ENCODE measurements at places on chromosomes 5 and 9.

DNA sequence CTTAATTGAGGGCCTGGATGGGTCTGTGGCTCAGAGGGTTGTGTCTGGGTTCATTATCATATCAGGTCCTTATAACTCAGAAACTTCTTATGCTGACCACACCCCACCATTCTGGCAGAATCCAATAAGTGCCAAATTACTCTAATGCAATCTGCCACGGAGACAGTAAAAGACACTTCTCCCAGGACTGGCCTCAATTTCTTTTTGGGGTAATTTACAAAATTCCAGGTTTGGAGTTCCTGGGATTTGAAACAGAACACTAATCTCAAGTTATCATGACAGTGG, 187.8 kb downstream of the GNAQ start:
- no peak for DNase-seq

DNA sequence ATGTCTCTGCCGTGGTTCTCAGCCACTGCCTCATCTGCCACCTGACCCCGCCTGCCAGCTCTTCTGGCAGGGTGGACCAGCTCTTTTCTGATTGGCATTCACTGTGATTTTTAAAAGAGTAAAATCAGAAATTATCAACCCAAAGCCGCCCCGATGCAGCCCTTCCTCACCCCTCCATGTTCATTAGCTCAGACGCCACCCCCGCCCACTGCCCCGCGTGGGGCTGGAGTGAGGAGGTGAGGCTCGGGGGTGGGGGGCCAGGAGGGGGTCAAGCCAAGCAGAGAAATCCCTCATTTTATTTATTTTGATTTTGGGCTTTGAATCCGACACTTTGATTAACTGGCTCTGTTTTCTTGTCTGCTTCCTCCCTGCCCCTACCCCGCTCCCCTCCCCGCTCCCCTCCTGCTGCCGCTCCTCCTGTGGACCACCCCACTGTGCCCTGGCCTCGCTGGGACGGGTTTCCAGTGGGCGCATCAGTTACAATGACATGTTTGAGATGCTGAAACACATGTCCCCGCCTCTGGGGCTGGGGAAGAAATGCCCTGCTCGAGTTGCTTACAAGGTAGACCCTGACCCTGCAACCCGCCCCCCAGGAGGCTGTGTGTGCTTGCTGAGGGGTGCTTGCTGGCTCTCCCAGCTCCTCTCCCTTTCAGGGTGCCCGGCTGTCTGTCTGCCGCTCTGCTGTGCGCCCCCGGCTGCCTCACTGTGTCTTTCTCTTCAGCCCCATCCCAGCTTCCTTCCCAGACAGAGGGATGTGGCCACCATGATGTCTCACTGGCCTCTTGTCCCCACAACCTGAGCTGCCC, 224.9 kb downstream of the CACNA1B start:
- no peak for DNase-seq

- DNase-seq, result no peak
Measured at GRCh38 chr5:138849439-138849838, 25.7 kb downstream of the LRRTM2 start.

DNA sequence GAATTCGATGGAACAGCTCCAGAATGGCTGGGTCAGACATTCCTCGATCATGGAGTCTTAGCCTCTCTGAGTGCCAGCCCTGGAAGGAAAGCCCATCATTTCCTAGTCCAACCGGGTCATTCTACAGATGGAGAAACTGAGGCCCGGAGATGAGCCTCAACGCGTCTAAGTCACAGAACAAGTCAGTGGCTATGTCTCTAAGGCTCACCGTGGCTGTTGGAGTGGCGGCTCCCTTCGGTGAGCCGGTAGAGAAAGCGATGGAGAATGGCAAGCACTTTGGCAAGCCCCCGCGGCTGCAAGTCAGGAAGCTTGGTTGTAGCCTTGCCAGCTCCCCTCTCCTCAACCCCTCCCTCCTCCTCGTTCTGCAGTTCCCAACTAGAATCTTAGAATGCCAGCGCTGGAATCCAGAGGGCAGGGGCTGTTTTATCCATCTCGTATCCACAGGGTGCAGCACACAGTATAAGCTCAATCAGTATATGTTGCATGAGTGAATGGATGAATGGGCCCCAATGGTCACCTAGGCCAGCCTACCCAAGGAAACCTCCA, 438 bp upstream of the ARSI start:
- DNase-seq, result no peak

DNA sequence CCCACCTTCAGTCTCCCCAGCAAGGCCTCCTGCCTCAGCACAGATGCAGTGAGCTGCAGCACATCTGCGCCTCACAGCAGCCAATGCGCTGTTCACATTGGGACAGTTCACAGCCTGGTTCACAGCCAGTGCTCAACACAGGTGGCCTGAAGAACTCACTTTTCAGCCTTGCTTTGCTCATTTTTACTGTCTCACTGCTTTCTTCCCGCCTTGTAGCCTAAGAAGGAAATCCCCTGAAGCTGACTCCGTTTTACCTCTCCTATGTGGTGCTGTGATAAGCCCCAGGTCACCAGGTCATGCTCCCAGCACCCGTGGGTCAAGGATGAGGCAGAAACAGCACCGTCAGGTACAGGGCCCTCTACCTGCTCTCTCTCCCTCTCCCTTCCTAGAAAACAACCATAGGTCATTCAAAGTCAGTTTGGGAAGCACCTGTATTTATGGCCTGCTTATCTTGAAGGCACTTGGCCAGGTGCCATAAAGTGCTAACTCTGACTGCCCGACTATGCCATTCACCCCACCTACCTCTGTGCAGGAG, 1.1 kb downstream of the GCNT4 start:
- DNase-seq, result no peak

GRCh38 chr5:107542831-107543231, 127.9 kb downstream of the EFNA5 start:
- no peak for DNase-seq

DNA sequence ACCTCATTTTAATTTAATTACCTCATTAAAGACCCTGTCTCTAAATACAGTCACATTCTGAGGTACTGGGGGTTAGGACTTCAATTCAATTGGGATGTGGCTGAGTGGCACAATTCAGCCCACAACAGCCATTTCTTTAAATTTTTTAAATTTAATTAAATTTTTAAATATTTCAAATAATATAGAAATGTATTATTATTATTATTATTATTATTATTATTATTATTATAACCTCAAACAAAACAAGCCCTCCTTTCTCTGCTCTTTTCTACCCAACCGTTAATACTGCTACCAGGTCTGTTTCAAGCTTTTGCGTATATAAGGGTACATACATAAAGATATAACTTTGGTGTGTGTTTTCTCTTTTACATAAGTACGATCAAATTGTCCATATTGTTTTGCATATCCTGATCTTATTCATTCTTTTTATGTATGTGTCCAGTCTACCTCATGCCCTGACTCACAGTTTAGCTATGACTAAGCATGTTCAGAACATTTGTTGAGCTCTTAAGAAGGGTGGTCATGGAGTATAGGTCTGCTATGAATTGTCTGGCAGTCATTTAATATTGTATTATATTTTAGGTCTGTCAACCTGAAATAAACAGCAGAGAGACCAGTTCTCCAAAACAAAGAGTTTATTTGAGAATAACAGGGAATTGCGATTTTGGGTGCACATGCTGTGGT, 16.1 kb upstream of the RAB14 start:
- DNase-seq, result no peak

DNA sequence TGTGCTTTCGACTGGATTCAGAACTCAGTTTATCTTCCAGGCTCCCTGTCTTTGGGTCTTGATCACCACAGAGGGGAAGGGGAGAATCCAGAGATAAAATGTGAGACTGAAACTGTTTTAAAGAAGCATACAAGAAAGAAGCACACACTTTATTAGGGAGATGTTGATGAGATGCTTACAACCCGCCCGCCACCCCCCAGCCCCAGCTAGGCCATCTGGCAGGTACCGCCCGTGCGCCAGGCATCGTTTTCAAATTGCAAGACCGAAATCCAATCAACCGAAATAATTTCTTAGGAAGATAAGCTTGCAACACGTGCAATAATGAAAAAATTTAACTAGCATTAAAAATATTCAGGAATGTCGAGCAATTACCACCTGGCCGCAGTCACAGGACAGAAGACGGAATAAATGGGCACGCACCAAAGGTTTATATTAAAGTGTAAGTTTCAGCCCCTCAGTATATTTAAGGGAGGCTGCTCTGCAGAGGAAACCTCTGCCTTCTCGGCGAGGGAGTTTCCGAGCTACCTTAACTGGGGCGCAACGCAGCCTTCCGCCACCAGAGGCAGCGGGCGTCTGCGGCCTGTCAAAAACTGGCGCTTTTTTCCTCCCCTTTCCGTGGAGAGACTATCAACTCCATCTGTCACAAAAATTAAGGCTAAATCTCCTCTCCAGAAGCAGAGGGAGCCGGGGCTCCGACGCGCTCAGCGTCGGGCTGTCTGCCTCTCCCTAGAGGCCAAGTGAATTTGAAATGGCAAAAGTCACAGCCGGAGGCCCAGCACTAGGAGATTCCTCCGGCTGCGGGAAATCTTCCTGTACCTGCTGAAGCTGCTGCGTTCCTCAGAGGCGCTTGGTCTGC, 996 bp upstream of the GAS1 start:
- peak; percentile 78 for DNase-seq

- no peak for DNase-seq
Measured at GRCh38 chr5:1776831-1777230, 22.8 kb downstream of the MRPL36 start.

DNA sequence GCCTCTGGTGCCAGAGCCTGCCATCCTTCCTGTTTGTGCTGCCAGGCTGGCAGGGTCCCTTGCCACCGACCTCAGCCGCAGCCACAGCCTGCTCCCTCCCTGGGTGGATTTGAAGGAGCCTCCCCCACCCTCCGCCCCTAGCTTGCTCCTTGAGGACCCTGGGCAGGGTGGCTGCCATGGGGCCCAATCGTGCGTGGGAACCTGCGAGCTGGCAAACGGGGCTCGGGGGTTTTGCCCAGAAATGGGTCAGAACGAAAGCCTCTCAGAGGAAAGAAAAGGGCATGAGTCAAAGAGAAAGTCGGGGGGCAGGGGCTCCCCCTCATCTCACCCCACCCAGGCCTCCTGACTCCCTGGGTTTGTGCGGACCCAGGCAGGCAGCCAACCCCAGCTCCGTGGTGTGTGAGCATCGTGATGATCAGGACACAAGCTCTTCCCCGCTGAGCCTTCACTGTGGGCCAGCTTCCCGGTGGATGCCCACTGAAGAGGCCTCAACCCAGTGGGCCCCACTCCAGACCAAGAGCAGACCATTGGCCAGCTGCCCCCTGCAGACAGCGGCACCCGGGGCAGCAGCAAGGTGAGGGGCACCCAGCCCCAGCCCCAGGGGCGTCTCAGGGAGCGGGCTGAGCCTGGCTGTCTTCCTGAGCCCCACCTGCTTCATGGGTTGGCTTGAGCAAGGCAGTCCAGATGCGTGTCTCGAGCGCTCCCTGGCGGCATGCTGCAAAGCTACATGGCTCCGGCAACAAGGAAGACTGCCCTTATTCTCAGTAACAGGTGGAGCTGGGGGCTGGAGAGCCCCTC, 3.0 kb upstream of the FUT7 start:
- peak; percentile 95 for DNase-seq

DNA sequence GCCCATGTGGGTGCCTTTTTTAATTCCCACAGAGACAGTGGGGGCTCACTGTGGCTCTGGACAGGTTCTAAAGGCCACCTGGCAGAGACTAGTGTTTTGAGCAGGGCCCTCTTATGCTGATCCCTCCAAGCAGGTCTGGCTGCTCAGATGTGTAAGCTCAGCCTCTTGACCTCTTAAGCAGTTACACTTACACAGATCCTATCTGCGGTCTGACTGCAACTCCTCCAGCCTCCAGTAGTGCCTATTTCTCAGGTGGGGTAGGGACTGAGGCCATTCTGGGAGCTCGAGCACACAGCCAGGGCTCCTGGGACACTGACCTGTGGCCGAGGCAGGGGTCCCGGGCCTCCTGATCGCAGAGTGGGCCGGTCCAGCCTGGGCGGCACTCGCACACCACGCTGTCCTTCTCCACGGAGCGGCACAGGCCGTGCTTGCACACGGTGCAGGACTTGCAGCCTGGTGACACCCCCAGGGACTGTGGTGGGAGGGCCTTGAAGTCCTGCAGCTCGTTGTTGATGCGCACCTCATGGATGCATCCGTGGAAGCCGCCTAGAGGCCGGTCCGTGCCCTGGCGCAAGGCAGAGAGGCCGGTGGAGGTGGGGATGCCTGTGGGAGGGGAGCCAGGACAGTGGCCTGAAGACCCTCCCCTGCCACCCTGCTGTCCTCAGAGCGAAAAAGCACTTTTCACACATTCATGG, 91.9 kb upstream of the PANK3 start:
- DNase-seq, result no peak

DNA sequence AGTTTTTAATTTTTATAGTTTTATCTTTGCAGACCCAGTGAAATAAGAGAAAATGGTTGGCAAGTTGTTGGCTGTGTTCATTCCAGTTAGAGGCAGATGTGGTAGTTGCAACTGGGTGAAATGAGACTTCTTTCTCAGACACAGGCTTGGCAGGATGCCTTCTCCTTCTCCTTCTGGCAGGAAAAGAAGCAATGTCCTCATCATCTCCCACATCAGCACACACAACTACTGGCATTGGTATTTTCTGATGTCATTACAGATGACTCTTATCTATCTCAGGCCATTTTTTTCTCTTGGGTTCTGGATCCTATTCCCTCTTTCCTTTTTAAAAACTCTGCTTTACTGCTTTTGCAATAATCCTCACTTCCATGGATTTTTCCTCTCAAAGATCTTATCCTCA, 103.3 kb upstream of the EDIL3 start:
- DNase-seq, result no peak
